ENCODE measurements at places on chromosomes 5 and 9. TPM values are rescaled to one million over a fixed set of nuclear protein-coding genes. Genes with fewer than 3 reads are reported as not detected.

DNA sequence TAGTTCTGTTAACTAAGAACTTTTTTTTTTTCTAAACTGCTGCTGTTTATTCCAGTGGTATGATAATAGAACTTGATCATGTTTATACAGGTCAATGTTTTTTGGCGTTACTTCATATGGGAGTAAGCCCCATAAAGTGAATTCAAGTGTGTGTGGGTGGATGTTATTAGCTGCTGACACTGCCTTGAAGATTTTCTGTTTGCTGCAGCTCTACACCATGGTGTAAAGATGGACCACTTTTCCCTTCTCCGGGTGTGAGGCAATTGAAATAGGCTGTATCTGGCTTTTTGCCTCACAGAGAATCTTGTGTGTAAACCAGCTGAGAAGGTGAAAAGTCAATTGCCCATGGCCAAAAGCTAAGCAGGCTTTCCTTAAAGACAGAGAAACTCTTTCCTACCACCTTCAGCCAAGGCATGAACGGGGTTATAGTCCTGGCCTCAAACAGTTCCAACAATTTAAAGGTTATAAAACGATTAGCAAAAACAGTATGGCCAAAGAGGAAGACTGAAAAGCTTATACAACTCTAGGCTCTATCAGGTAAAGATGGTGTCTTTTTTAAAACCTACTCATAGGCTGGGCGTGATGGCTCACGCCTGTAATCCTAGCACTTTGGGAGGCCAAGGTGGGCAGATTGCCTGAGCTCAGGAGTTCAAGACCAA is 33.9 kb upstream of the ABCA1 start:
- DNase-seq: no peak

Gene PCDHB4
- 1.1 TPM for total RNA-seq

DNA sequence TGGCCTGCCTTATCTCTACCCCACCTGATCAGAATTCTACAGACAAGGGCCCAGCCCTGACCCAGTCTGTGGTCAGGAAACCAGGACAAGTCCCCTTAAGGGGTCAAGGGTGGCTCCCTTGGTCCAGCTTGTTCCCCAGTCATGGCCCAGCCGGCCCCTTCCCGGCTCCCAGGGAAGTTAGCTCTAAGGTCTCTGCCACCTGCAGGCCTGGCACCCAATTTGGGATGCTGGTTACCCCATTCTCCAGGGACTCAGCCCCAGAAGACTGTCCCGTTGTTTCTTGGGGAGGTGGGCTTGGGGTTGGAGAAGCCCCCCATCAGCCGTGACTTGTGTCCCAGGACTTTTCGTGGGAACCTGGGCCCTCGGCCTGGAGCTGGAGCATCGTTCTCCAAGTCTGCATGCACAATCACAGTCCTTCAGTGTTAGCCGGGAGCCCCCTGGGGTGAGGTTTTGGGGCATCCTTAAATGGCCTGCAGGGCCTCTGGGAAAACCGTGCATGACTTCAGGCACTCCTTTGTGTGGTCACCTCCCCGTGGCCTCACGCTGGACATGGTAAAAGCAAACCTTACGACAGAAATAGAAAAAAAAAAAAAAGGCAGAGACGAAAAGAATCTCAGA is 150.8 kb upstream of the PHYKPL start:
- no peak for DNase-seq

- no peak for DNase-seq
Measured at GRCh38 chr5:179124273-179124852, 64.2 kb downstream of the ZNF354C start.

Gene C8G
- total RNA-seq: 1.6 TPM

DNA sequence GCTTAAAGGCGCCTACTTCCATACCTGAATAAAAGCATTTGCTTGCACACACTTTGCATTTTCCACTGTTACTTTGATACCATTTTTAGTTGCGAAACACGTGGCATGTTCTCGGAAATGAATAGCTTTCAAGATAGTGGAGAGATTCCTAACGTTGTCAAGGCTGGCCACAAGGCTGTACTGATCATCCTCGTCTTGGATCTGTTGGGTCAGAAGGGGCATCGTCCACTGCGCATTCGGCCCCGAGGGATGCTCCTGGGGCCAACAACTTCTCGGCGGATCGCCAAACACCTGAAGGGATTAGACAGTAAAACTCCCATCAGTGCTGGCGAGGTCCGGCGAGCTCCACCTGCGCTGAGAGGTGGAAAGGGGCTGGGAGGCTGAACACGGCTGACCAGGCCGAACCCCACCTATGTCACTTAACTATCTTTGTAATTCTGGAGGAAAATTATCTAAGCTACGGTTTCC is 599 bp downstream of the RAD1 start:
- DNase-seq: peak; percentile 20

DNA sequence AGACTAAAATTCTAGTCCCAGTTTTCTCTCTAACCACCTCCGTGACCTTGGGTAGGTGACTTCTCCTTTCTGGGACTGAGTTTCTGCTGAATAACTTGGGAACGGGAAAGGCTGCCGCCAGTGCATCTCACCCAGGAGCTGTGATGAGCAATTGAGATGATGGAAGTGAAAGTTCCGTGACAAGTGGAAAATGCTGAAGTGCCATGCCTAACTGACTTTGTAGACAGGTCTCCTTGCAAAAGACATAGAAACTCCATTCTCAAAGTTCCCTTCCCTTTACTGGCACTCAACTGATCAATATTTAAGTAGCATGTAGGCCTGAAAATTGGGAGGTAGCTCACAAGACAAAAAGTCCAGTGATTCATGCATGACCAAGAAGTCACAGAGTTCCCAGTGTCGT is 6.3 kb upstream of the ADAM19 start:
- no peak for DNase-seq

DNA sequence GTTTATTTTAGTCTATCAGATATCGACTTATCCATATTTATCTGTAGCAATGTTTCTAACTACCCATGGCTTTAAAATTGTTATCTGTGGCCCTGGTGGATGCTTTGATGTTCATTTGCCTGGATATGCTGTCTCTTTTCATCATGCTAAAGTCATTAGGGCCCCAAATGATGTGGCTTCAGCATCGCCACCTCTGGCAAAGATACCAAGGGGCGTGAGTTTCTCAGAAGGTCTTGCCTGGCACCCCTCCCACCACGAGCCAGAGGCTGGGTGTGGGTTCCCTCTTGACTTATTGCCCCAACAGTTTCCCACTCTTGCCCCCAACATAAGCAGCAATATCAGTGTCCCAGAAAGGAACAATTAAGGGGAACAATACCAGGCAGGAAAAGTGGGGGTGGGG is 5.4 kb downstream of the ROPN1L start:
- no peak for DNase-seq

DNA sequence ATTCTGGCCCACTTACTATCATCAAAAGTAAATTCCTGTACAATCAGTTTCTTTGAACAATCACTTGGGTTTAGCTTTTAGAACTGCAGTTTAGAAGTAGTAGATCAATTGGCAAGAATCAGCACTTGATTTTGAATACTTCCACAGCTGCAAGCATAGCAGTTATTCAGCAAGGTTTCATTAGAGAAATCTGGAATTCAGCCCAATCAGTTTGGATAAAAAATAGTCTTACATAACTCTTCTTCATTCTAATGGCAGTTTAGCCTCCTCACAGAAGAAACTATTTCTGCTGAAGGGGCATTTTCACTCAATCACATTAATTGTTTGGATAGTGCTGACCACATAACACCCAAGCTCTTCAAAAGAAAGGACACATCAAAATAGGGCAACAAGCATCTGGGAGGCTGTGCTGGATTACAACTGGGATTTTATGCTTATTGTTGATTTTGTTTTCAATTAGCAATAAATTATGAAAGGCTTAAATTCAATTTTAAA is 336.2 kb upstream of the PDE4D start:
- DNase-seq: no peak

DNA sequence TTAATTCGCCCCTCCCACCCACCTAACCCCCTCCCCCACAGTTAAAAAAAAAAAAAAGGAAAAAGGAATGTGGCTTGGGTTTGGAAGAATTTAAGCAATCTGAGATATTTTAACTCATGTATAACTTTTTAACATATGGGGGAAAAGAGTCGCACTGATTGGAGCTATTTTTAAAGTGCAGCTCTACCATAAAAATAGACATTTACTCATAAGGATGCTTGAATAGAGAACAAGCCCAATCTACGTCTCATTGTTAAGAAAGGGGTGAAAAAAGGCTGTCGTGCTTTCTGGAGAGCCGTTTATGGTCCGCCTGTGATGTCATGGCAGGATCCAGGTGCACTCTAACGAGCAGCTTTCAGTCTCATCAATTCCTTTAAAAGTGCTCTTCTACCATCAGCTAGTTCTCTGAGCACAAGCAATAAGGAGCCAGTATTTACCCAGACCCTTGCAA is 142.4 kb downstream of the ELAVL2 start:
- peak; percentile 50 for DNase-seq

DNA sequence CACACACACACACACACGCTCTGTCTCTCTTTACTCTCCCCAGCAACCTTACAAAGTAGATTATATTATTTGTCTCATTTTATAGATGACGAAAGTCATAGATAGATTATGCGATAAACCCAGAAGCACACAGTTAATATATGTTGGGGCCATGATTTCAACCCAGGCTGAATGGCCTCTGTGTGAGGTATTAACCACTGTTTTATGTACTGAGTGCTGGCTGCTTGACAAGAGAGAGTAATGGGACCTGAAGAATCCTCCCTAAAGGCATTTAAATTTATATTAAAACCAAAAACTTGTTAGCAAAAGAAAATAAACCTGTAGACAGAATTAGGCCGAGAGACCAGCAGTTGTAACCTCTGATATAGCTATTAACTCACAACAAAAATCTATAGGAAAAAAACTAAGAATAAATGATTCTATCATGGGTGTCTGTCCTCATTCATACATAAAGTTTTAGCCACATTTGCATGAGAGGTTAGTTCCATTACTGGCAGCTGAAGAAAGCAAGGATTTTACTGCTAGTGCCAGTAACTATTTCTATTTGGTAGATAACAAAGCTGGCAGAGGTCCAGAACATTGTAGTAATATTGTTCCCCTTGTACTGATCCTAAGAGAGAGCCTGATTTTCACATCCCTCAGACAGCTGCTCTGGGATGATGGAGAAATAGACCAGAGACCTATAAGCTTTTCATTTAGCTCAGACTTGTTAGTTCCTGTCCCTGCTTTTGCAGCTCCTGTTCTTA is 250.9 kb downstream of the ADGRV1 start:
- no peak for DNase-seq

GRCh38 chr5:80184235-80185023 is 71.4 kb downstream of the SERINC5 start:
- DNase-seq: no peak

- DNase-seq: no peak
Measured at GRCh38 chr9:31683116-31683515, 701.3 kb upstream of the ACO1 start.

- no peak for DNase-seq
Measured at GRCh38 chr9:132697230-132697629, 27.0 kb downstream of the GTF3C4 start.

- DNase-seq: no peak
Measured at GRCh38 chr5:25955337-25955736, 1083.0 kb downstream of the CDH9 start.

- DNase-seq: no peak
Measured at GRCh38 chr9:126860757-126861466, 473 bp downstream of the ZBTB34 start.

GRCh38 chr5:126044111-126044668 is 379.0 kb upstream of the GRAMD2B start:
- DNase-seq: peak; percentile 97

GRCh38 chr5:84218546-84218945 is 166.1 kb downstream of the EDIL3 start:
- DNase-seq: peak; percentile 20

- peak; percentile 72 for DNase-seq
Measured at GRCh38 chr5:120160124-120160895, 303.8 kb upstream of the PRR16 start.

GRCh38 chr9:131980267-131981016 is 99.2 kb downstream of the MED27 start:
- DNase-seq: no peak

DNA sequence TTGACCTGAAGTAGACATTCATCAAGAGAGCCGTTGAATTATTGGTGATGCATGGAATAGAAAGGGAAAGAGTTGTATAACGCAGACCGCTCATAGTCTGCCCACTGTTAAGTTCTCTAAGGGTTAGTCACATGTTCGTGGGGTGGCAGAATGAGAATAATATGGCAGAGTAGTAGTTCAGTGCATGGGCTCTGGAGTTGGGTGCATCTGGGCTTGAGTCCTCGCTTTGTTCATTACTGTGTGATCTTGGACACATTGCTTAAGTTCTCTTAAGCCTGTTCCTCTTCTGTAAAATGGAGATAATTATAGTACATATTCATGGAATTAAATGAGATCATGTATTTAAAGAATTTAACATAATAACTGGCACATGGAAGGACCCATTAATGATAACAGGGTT is 23.6 kb downstream of the TNPO1 start:
- DNase-seq: no peak

DNA sequence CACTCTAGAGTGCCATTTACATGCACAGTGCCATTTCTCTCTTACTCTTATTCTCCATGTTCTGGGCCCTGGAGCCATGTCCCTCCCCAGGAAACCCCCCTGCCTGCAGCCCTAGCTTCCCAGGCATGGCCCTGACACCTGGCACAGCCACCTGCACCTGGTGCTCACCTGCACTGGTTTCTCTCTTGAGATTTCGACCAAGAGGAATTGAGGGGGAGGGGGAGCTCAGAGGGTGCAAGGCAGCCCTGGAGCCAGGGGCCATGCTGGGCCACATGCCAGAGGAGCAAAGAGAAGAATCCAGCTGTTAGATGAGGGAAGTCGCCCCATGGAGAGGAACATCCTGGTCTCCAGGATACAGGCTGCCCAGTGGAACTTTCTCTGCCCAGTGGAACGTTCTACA is 65.0 kb upstream of the RAPGEF1 start:
- DNase-seq: no peak

Gene SMIM32
- total RNA-seq: 0.30 TPM

Gene FOXD4
- 0.31 TPM for total RNA-seq

DNA sequence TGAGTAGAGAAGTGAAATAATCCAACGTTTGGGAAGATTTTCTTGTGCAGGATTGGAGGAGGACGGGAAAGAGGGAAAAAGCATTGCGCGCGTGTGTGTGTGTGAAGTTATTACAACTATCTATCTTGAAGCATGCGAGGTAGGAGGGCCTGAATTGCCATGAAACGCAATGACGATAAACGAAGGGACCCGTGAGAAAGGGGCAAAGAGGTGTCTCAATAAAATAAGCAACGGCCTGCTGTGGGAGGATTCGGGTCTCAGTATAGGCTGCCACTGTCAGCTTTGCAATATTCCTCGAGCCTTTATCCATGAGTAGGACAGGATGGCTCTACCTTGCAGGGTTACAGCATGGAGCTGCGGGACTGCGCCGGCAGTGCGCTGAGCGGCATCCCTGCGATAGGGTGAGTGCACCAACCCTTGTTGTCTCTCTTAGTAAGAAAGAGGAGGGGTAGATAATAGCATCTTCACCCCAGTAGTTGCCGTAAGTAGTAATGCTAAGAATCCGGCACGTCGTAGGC is 631 bp upstream of the RCL1 start:
- DNase-seq: no peak

Gene SVEP1
- 1.1 TPM for total RNA-seq

- no peak for DNase-seq
Measured at GRCh38 chr9:10785255-10785654, 172.5 kb upstream of the PTPRD start.

GRCh38 chr5:166948679-166949078 is 1342.8 kb upstream of the WWC1 start:
- DNase-seq: no peak

Gene CDH6
- total RNA-seq: 90.1 TPM

Gene FOXD4L5
- total RNA-seq: 0.11 TPM

Data from astrocyte (in vitro differentiated cells and primary cell).